ENCODE measurements at places on chromosomes 11 and 22.

GRCh38 chr11:112238041-112238440 lies 11.8 kb downstream of the PTS start:
- no peak for DNase-seq

DNA sequence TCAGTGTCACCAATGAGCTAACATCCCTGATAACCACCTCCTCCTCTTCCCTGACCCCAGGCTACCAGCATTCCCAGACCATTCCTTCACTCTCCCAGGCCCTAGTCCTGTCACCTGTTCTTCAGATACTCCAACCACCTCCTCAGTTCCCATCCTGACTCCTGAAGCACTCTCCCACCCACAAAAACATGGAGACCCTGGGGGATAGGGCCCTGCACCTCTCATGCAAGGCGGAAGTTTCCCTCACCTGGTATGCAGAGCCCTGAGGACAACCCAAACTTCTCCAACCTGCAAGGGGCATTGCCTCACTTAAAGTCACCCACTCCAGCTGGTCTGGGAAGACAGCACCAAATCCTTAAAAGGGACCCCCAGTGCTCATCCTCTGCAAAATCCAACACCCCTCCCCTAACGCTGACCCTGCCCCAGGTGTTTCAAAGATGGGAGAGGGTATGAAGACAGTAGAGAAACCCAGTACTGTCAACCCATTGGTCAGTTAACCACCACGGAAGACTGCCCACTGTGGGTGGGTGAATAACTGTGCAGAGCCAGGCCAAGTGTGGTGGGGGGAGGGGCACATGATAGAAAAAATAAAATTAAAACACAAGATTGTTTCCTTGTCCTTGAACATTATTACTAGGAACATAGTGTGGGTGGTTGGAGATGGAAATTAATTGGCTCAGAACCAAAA lies 1.4 kb downstream of the TNKS1BP1 start:
- DNase-seq, result no peak

- no peak for DNase-seq
Observed at GRCh38 chr11:128359515-128359914, 227.8 kb downstream of the ETS1 start.

GRCh38 chr11:17550450-17551346 lies 3.6 kb downstream of the OTOG start:
- DNase-seq, result no peak

DNA sequence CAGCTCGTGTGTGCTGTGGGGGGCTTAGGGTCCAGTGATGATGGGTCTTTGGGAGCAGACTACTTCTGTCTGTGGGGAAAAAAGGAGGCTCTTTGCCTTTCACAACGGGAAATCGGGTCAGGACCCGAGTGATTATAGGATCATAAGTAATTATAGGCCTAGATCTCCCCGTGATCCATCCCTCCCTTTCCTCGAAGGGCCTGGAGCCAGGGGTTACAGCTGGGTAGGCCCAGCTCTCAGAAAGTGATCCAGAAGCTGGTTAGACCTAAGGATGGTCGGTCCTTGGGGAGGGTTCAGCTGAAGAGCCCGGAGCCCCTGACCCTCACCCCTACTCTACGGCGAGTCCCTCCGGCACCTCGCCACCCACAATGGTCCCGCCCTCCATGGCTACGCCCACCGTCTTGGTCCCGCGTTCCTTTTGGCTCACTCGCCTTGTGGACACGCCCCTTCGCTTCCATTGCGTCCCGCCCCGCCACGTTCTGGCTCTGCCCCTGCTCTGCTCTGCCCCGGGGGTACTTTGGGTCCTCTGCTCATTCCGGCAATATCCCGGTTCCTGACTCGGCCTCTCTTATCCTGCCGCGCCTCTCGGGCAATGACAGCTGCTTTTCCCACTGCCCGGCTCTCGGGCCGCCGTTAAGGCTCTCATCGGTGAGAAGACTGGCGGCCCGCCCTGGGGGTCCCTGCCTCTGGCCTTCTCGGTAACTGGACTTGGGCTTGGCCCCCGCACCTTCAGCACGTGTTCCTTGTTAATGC lies 5.0 kb downstream of the IGSF22 start:
- DNase-seq, result peak; percentile 75

DNA sequence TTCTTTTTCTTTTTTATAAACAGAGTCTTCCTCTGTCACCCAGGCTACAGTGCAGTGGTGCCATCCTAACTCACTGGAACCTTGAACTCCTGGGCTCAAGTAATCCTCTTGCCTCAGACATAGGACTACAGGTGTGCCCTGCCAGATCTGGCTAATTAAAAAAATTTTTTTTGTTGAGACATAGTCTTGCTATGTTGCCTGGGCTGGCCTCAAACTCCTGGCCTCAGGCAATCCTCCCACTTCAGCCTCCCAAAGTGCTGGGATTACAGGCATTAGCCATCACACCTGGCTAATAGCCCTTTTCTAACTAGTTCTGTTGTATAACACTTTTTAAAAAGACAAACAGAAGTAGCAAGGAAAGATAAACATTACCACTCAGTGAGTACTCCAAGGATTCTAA lies 57.4 kb downstream of the CSTF3 start:
- DNase-seq, result no peak

DNA sequence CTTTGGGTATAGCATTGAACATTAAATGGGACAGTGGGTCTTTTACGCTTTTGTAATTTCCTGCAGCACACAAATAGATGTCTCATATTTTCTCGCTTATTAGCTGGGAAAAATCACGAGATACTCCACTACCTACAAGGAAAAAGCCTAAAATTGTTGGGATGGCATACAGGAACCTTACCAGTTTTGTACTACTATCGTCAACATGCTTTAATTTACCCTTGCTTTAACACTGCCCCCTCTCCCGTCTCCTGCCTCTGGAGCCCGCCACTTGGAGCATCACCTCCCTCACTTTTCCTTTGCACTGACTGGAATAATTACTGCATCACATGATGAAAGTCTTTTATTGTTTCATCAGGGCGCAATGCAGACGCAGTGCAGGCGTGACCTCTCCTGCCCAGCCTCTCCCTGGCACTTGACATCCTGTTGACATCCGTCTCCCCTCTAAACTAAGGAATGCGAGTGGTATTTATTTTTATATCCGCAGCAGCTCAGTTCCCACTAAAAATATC lies 1.0 kb upstream of the FNBP4 start:
- DNase-seq, result peak; percentile 17

- peak; percentile 24 for DNase-seq
Observed at GRCh38 chr11:72075109-72075508, 5.2 kb downstream of the NUMA1 start.

GRCh38 chr11:64000026-64000739 lies 13.9 kb downstream of the OTUB1 start:
- peak; percentile 53 for DNase-seq

DNA sequence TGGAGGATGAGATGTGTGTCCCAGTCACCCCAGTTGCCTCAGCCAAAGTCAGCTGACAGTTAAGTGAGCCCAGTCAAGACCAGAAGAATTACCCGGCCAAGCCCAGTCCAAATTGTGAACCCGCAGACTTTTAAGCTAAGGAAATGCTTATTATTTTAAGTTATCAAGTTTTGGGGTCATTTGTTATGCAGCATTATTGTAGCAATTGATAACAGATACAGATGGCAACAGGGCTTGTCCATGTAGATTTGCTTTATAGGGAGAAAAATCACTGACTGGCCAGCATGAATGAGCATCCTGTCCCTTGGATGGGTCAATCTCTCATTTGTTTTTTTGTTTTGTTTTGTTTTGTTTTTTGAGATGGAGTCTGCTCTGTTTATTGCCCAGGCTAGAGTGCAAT lies 22.9 kb downstream of the SDHAF2 start:
- no peak for DNase-seq

GRCh38 chr11:95877291-95877690 lies 46.6 kb downstream of the MTMR2 start:
- no peak for DNase-seq

DNA sequence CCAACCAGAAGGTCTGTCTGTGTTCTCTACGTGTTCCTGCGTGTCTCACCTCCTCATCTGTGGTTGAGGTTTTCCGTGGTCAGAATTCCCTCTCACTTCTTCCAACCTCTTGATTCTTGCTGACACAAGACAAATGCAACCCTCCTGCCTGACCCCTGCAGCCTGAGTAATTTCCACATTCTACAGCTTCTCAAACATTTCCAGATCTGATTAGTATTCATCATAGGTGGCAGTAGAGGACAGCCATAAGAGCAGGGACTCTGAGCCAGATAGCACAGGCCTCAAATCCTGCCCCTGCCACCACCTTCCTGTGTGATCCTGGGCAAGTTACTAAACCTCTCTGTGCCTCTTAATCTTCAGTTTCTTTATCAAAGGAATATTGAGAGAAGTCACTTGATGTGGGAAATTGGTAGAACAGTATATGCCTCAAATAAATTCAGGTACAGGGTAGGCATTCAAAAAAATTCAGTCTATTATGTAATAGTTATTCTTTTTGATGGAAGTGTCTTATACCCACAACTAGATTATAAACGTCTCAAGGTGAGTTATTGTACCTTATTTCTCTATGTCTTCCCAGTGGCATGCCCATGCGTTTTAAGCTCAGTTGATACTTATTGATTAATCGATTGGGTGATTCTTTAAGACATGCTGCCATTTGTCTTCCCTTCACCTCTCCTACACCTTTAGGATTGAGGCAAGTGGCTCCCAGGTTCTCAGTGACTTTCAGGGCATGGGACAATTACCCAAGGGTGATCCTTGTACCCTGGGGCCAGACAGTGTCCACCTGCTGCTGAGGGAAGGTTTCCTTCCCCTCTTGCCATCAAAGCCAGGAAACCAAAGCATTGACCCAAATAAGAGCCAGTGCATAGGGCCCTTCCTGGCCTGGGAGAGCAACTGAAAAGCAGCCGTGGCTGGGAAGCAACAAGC lies 19.6 kb downstream of the POU2AF1 start:
- no peak for DNase-seq

DNA sequence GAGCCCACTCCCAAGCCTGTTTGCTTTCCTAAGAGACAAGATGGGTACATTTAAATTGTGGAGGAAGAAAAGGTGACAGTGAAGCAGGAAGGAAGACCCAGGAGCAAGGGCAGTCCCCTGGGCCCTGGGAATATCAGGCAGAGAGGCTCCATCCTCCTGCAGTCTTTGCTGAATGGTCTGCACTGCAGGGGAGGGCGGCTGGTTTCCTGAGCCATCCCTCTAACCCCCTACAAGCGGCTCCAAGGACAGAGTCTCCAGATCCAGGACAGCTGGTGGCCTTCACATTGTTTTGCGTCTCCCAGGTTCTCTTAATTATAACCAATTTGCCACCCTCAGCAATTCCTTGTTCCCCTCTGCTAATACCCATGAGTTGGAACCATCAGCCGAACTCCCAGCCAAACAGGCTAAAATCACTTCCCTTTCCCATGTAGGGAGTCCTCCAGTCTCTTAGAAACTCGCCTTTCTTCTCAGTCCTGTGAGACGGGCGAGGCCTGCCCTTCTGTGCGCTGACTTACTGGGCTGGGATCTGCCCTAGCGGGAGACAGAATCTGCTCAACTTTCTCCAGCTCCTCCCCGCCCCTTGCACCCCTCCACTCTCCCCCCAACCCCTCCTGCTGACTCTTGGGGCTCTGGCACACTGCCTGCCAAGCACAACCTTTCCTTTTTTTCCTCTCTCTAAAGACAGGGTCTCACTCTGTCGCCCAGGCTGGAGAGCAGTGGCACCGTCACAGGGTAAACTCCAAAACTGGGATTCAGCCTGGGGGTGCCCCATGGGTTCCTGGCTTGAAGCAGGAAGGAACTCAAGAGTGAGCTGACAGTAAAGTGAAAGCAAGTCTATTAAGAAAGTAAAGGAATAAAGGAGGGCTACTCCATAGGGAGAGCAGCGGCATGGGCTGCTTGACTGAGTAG lies 53.4 kb upstream of the EMID1 start:
- DNase-seq, result no peak

DNA sequence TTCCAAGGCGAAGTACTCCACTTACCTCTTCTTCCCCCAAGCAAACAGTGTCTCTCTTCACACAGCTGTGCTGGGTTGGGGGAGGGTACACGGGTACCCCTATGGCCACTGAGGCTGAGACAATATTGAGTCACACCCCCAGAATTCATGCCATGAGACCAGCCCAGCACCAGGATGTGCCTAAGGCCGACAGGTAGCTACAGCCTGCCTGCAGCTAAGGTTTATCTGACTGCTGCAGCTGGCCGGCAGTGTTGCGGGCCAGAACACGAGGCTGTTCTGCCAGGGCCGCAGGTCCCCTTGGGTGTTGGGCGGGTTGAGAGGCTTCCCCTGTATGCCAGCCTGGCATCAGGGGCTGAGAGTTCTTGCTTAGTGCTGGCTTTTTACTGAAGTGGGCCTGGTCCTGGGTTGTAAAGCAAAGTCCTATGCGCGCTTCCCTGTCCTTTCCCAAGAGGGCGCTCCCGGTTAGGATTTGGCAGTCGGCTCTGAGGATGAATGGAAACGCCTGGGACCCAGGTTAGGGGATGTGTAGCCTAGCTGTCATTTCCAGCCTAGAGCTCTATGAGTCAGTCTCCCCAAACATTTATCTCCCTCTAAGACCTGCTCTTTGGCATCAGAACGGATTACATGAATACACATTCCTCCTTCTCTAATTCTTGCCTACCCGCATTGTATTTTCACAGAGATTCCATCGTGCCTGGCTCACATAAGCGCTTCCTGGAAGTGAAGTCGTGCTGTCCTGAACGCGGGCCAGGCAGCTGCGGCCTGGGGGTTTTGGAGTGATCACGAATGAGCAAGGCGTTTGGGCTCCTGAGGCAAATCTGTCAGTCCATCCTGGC lies 7.1 kb downstream of the USP18 start:
- peak; percentile 33 for DNase-seq

DNA sequence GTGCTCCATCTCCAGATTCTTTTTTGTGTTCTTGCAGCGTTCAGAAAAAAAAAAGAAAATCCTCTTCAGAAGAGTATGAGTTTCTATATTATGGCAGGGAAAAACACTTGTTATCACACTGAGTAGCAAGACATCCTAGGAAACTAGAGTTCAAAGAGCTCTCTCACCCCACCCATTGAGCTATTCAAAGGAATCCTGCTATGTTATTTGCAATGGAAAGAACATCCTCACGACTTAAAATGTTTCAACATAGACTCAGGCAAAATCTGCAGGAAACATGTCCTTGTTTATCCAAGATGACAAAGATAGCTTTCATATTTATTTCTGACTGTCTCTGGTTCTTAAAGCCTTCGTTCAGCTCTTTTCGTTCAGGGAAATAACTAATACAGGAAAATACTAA lies 331.6 kb upstream of the ANO5 start:
- no peak for DNase-seq

DNA sequence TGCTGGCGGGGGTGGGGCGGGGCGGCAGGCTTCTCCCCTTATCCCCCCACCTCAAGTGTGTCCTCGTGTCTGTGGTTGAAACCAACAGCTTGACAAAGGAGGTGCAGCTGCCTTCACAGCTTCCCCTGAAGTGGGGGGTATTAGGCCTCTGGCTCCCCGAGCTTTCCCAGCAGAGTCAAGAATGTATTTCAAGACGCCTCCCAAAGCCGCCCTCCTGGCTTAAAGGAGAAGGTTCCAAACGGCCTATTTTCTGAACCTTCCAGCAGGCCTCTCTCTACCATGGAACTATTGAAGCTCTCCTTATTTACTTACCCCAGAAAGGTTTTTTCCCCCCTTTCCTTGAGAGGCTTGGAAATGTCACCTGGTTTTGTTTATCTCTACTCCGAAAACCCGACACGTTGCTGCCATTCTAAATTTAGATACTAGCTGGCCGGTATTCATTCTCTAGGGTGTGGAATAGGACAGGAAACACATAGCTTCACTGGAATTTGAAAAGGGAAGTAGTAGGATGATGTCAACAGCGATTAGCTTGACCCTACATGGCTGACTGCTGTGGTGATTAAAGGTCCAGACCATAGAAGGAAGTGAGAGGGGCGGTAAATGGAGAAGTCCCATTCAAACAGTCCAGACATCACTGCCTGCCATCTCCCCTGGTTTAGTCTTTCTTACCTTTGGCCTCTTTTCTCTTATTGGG lies 671 bp upstream of the PICALM start:
- peak; percentile 49 for DNase-seq

All from CD4-positive, alpha-beta T cell treated with Interleukin-4 for 4 hours (primary cell).